ENCODE measurements at places on chromosomes 13 and 19. TPM values are rescaled to one million over a fixed set of nuclear protein-coding genes. Genes with fewer than 3 reads are reported as not detected.

DNA sequence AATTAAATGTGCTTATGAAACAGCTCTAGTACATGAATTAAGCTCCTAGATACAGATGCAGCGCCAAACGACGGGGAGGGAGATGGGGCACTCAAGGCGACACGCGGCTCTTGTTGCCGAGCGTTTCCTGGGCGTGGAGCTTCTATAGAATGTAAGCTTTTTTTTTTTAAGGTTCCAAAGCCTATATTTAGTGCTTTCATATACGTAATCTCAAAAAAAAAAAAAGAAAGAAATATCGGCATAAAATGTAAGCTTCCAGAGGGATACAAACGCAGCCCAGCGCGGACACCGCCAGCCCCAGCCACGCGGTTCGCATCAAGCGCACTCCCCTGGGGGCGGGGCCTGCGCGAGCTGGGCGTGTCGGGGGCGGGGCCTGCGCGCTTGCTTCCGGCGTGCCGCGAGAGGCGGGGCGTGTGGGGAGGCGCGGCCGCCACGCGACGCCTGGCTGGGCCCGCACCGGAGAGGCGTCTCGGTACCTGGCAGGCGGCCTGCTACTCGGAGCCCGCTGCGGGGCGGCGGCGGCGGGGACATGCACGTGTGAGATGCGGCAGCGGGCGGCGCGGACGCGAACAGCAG is at the start of gene URI1:
Gene URI1, plus strand, starts transcription at position 412 of the 576 bp plus-strand sequence. CDS start 309 bp downstream, outside the sequence.
- peak; percentile 87 for DNase-seq

DNA sequence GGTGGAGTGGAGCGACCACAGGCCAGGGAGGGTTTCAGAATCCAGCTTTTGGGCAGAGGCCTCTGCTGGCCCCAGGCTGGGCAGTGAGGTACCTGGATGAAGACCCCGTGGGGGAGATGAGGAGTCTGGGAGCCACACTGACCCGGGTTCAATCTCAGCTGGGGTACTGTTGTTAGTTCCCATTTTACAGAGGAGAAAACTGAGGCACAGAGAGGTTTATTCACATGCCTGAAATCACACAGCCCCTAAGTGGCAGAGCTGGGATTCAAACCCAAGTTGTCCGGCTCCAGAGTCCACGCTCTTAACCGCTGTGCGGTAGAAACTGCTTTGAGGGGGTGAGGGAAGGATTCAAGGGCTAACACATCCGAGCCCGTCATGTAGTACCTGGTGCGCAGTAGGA is 45.0 kb downstream of the MYH14 start:
- no peak for DNase-seq

The ZNF730 gene
- 1.8 TPM for total RNA-seq

DNA sequence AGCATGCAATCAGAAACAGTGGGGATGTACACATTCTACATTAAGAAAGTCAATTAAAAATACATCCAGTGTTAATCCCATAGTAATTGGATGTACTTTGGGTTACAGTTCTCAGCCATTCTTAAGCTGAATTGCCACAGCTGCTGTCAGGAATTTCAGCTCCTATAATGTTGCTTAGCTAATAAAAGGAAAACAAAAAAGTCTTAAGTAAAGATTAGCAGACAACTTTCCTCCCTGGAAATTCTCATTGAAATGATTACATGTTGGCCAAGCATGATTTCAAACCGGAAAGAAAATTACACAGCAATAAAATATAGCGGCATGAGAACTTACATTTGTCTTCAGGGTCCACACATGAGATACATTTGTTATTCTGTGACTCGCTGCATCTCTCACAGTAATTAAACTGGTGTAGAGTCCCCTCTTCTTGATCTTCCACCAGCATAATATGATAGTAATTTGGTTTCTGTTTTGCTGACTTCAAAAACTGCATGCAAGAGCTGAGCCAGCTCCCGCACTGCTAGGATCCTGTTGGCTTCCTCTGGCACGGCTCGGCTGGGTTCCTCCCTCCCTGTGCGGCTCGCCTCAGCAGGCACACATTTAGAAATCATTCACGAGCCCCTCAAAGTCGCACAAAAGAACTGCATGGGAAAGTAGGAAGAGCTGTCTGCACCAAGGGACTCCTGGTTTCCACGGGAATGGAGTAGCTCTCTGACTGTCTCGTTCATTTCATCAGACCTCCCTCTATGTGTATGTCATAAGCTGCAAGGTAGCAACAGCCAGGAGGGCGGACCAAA is at the start of gene HTR2A:
Gene HTR2A, minus strand, starts transcription at position 713 of the 797 bp plus-strand sequence. CDS start 1,147 bp downstream, outside the sequence.
- DNase-seq = no peak

GRCh38 chr13:72514146-72514545 is 213.3 kb downstream of the MZT1 start:
- no peak for DNase-seq

GRCh38 chr13:111258637-111259036 is 61.8 kb upstream of the TEX29 start:
- DNase-seq = no peak

The ZNF415 gene
- total RNA-seq = 1.3 TPM

GRCh38 chr13:48559638-48560320 is 26.9 kb upstream of the RCBTB2 start:
- DNase-seq = peak; percentile 29

DNA sequence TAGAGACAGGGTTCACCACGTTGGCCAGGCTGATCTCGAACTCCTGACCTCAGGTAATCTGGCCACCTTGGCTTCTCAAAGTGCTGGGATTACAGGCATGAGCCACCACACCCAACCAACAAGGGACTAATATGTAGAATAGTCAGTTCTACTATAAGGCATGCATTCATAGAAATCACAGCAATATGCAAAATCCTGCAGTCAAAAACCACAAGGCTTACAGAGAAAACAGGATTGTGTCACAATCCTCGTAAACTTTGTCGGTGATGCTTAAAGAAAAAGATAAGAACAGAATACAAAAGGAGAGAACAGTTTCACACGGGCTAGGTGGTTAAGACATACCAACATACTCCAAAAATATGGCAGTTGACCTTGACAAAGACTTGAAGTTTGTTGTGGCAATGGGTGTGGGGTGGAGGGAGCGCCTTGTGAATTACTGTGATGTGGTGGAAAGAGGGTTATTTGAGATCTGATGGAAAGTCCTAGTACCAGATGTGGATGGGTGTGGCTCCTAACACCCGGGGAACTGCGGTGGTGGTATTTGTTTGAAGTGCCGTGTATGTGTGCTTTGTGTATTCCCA is 12.4 kb downstream of the NOSIP start:
- DNase-seq = no peak

DNA sequence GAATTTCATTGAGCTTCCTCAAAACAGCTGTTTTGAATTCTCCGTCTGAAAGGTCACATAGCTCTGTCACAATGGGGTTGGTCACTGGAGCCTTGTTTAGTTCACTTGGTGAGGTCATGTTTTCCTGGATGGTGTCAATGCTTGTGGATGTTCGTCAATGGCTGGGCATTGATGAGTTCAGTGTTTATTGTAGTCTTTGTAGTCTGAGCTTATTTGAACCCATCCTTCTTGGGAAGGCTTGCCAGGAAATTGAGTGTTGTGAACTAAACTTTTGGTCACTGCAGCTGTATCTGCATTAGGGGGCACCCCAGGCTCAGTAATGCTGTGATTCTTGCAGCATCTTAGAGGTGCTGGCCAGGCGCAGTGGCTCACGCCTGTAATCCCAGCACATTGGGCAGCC is 22.0 kb downstream of the BLOC1S3 start:
- peak; percentile 79 for DNase-seq

DNA sequence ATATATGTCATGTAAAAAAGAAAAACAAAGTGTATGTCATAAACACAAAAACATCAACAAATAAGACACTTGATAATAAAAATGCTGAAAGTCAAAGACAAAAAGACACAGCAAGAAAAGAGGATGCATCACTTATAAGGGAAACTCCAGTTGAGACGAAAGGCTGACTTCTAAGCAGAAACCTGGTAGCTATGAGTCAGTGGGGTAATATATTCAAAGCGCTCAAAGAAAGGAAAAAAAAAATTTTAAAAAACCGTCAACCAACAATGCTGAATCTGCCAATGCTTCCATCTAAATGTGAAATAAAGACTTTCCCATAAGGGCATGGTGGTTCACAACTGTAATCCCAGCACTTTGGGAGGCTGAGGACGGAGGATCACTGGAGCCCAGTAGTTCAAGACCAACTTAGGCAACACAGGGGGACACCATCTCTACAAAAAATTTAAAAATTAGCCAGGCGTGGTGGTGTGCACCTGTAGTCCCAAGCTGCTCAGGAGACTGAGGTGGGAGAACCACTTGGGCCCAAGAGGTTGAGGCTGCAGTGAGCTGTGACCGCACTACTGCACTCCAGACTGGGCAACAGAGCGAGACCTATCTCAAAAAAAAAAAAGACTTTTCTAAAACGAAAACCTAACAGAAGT is 24.0 kb downstream of the USP12 start:
- DNase-seq = no peak

The ZNF610 gene
- total RNA-seq = 2.8 TPM

The OR4F17 gene
- not detected for total RNA-seq

Measured in lung microvascular endothelial cell (primary cell).